ENCODE measurements at places on chromosomes 12 and 14.

GRCh38 chr14:100294963-100295330 lies 11.3 kb downstream of the SLC25A29 start:
- no peak for DNase-seq

DNA sequence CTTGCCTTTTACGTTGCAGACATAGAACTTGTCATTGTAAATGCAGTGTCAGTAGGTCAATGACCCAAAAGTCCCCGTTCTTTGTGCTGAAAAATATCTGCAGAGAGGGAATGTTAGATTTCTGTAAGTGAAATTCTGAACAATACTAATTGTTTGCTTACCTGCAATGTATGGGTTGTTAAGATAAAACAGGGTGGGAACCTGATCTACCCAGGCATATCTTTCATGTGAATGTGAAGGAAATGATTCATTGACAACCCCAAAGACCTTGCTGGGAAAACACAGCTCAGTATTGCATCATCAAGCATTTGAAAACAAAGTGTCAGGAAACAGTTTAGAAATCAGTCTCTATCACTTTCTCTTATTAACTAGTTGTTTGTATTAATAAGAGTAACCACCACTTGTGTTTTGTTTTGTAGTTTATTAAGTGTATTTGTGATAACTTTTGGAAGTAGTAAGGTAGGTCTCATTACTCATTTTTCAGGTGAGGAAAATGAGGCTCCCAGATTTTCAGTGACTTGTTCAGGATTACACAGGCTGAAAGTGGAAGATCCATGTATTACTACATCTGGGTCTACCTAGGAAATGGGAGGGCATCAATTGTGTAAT lies 57.9 kb upstream of the SLC38A2 start:
- no peak for DNase-seq

DNA sequence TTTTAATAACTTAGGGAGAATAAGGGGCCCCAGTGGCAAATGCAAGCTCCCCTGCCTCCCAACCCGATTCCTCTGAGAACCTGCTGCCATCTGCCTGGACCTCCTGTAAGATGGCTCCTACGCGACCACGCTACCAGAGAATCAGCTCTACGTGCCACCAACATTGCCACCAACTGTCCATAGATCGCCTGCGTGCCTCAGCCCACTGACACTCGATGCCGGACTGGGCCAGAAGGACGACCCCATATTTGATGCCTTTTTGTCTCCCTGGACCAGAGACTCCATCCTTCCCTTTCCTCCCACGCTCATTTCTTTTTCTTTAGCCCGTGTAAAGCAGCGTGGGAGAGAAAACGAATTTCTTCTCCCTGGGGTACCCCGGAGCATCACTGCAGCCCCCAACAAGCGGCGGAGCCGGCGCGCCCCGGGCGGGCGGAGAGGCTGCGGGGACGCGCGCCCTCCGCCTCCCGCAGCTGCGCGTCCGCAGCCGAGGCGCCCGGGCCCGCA lies 565 bp upstream of the KLHL42 start:
- DNase-seq = no peak

DNA sequence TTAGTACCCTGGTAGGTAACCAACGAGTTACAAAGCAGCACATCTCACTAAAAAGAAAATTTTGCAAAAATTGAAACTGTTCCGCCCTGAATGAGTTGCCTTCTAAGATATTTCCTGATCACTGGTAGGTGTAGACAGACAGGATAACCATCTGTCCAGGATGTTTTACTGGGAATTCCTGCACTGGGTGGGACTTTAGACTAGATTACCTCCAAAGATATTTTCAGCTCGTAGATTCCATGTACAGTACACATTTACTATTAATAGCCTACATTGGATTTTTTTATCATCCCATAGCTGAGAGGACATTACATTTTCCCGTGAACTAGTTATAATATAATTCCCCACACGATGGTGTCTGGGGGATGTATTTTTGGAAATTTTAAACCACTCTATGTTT lies 139.6 kb downstream of the DYRK2 start:
- DNase-seq = no peak

DNA sequence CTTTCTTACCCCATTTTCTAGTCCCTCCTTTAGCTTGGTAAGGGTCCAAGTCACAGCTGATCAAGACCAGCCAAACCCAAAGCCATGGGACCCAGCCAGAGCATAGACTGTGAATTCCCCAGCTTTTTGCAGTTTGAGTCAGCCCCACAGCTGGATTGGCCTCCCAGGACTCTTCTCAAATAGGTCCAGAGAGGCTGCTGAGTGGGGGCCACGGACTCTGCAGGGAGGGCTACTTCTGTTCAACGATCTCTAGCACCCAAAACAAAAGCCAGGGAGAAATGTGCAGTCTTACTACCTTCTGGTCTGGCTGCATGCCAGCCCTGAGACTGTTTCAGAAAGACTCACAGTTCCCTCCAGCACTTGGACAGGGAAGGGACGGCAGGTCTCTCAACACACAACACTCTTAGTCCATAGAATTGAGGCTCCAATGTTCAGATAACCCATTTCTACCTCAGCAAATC lies 1.6 kb downstream of the VDR start:
- DNase-seq = no peak

GRCh38 chr12:5177731-5178130 lies 134.1 kb downstream of the KCNA5 start:
- DNase-seq = no peak

DNA sequence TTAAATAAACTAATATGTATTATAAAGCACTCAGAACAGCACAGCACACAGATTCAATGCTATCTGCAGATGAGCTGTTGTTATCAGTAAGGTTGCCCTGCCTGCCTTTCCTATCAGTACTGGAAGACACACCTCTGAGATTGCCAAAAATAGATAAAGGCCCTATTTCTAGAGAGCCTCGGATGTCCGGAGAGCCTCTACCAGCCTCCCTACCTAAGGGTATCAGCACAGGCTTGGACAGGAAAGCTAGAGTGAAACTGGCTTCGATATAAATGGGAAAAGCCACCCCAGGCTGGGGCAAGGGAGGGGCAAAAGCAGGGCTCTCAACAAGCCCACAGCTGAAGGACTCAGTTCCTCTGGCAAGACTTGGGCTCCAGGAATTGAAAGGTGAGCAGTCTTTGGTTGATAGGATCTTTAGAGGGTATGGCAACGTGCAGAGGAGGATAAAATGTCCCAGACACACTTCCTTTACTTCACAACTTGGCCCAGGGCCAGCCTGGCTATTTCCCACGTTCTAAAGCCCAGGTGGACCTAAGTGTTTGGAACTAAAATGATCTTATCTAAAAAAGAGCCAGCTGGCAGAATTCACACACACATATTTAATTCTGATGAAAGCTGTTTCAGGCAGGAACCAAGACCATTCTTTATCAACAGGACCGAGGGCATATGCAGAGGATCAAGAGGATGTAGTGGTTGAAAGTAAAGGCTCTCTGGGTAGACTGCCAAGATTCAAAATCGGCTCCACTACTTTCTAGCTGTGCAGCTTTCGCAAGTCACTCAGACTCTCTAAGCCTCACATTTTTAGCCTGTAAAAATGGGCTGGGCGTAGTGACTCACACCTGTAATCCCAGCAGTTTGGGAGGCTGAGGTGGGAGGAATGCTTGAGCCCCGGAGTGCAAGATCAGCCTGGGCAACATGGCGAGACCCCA lies 37.8 kb upstream of the ITPR2 start:
- peak; percentile 61 for DNase-seq

GRCh38 chr12:47757840-47758583 lies 668 bp downstream of the RAPGEF3 start:
- DNase-seq = no peak

- no peak for DNase-seq
Measured at GRCh38 chr12:88600272-88600671, 20.0 kb upstream of the KITLG start.

- DNase-seq = no peak
Measured at GRCh38 chr12:104638218-104638850, 181.6 kb downstream of the CHST11 start.

DNA sequence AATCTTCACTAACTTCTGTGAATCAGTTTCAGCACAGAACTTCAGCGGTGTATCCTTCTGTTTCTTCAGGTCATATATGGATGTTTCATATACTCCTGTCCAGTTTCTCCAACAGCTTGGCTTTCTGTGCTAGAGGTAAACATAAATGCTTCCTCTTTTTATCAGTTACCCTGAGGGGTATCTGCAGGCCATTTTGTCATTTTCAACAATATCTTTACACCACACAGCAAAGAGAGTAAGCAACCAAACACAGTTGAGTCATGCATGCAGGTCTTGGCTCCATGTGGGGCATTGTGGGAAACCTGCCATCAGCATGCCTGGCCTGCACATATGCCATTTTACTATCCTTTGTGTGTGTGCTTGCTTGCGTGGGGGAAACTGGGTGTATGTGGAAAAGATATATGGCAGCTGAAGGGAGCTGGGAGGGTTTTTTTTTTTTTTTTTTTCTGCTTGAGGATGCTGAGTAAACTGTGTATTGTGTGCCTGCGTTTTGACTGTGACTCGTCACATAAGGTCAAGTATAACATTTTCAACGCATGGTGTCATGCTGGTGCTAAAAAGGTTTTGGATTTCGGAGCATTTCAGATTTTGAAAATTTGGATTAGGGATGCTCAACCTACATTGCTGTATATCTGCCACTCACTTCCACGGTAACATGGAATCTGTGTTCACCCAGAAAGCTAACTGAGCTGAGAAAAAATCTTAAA lies 56.1 kb upstream of the YARS2 start:
- DNase-seq = no peak

DNA sequence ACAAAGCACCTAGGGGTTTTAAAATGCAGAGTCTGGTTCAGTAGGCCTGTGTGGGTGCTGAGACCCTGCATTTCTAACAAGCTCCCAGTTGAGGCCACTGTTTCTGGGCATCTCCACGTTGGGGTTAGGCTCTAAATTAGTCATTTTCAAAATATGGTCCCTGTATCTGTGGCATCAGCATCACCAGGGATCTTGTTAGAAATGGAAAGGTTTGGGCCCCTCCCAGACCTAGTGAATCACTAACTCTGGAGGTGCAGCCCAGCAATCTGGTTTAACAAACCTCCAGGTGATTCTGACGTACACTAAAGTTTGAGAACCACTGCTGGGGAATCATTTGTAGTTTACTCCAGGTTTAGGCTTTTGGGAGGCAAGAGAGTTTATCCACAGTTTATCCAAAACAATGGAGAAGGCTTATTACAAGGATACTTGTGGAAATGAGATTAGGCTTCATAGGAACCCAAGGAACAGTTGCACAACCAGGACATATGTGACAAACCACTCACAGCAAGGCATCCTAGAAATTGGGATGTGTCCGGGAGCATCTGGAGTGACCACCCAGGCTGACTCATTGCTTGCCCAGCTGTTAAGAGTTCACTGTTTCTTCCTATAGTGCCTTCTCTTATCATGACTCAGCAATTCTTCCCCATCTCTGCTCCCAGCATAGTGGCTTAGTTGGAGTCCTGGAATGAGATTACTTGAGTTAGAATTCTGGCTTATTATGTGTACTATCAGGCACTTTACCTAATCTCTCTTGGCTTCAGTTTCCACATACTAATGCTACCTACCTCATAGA lies 71.6 kb upstream of the STXBP6 start:
- DNase-seq = no peak

DNA sequence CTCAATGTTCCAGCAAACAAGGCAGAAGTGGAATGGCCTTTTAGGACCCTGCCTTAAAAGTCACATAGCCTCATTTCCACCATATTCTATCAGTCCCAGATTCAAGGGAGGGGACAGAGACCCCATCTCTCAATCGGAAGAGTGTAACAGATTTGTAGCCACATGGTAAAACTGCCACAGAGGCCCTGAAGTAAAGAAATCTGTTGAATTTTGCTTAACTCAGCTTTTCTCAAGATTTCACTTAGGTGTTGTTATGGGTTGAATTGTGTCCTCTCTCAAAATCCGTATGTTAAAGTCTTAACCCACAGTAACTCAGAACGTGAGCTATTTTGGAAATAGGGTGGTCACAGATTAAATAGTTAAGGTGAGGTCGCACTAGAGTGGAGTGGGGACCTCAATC lies 22.7 kb upstream of the CCDC60 start:
- DNase-seq = no peak

GRCh38 chr12:75553398-75553797 lies 42.0 kb upstream of the KRR1 start:
- no peak for DNase-seq

DNA sequence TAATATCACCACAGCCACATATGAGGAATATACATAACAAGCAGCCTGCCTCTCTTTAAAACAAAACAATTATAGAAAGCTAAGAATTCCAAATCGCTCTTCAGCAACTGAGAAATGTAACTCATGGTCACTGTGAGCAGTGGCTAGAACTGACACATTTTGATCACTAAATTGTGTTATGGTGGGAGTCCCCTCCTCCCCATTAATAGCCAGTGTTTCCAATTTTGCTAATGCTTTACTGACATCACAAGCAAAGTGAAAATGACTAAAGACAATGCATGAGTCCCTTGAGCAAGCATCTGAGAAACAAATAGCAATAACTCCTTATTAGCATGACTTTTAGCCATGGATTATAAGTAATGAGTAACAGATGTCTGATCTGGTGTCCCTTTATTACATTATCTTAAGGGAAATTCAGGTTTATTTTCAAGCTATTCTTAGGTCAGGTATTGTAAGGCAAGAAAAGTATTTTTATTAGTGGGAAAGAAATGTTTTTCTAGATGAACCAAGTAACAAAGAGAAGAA lies 148.3 kb downstream of the KCNH5 start:
- no peak for DNase-seq

- DNase-seq = peak; percentile 82
Measured at GRCh38 chr12:72346363-72346944, 74.3 kb downstream of the TRHDE start.

DNA sequence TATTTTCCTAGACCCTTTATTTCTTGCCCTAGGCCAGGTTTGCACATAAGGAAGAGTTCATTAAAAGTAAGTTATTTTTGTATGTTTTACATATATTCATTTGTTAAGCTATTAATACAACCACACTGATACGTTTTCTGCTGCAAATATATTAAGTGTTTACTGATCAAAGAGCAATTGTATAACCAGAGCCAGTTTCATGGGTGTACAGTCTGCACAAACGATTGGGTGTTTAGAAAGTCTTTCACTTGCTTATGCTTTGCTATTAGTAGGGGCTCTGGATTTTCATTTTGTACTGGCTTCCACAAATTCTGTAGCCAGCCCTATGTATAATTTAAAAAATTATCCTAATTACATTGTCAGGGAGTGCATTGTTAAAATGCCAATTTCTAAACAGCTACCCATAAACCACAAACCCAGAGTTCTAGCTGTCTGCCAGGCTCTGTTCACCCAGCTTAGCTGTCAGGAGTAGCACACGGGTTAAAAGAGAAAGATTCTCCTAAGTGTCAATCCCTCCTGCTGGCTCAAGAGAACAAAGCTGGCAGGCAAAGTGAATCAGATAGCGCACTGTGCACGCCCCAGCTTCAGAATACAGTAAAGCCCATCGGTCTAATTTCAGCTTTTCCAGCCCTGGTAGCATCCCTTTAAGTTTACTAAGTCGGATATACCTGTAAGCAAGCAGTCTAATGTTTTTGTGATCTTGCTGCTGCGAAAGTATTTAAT lies 151.0 kb upstream of the LMO3 start:
- no peak for DNase-seq

GRCh38 chr12:71069311-71069710 lies 88.5 kb downstream of the TSPAN8 start:
- DNase-seq = no peak

DNA sequence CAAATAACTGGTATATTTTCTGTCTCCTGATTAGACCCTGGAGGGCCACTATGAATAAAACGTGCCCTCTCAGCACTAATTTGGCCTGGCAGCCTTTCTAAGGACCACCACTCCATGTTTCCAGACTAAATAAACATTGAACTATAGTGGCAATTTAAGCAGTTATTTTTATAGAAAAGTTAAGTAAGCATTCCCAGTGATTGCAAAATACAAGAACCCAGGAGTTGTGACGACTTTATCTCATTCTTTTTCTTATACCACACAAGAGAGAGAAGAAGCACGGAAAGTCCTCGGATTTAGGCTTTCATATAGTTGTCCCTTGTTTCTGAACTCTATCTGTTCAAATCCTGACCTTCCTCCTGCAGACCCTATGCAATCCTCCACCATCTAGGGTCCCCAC lies 23.1 kb upstream of the STRAP start:
- no peak for DNase-seq
